ENCODE measurements at places on chromosomes 2 and 18.
A peak's percentile ranks its signal among the peaks of the same experiment; 100 is the strongest.

- no peak for DNase-seq
Measured at GRCh38 chr2:85245891-85246290, 81.9 kb downstream of the TGOLN2 start.

GRCh38 chr2:200829258-200829655 is 17.5 kb downstream of the BZW1 start:
- DNase-seq: no peak

DNA sequence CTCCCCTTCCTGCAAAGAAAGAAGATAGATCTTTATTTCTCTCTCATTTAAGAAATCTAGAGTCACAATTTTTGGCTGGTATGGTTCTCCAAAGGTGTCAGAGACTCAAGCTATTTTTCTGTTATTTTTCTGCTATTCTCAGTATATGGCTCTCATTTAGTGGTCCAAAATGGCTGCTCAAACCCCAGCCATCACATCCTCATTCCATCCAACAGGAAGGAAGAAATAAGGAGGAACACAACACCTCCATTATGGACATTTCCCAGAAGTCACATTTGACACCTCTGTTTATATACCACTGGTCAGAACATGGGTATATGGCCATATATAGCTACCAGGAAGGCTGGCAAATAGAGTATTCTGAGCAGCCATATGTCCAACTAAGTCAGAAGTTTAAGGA is 7.4 kb upstream of the DDX1 start:
- DNase-seq: no peak

DNA sequence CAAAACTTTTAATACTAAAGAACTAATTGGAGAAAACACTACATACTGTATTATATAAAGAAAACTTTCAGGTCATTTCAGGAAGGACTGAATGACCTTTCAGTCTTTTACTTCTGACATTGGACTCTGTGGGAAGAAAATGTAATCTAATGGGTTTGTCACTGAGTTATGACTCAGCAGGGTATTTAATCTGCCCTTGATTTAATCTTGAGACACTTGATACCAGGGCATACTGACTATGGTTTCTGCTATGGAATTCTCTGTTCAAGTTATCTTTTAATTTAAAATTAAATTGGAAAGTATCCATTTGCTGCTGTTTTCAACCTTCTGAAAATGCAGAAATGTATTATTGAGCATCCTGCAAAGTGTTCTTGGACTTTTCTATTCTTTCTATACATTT is 354.2 kb upstream of the GALNT5 start:
- DNase-seq: no peak

DNA sequence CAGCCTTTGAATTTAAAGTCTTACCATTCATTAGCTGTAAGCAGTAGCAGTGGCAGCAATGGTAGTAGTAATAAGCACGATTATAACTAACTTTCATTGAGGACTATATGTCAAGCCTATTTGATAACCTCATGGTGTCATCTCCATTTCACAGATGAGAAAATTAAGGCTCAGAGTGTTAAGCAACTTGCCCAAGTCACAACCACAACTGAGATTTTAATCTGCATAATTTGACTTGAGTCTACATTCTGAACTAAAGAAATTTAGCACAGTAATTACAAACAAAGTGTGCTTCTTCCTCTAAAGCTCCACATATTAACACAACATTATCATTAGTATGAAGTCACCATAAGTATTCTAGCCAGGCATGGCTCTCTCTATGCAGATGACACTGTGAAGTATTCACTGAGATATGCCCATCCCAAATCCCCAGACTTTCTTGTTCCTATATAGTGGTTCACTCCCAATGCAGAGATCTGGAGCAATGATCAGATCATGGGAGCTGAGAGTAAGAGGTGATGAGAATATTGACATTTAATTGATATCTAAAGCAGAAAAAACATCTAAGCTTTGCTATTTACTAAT is 120.2 kb downstream of the ATAD2B start:
- DNase-seq: no peak

- DNase-seq: peak; percentile 22
Measured at GRCh38 chr2:200376513-200377354, 70.2 kb downstream of the SPATS2L start.

GRCh38 chr2:37856101-37856751 is 68.9 kb upstream of the RMDN2 start:
- DNase-seq: no peak

DNA sequence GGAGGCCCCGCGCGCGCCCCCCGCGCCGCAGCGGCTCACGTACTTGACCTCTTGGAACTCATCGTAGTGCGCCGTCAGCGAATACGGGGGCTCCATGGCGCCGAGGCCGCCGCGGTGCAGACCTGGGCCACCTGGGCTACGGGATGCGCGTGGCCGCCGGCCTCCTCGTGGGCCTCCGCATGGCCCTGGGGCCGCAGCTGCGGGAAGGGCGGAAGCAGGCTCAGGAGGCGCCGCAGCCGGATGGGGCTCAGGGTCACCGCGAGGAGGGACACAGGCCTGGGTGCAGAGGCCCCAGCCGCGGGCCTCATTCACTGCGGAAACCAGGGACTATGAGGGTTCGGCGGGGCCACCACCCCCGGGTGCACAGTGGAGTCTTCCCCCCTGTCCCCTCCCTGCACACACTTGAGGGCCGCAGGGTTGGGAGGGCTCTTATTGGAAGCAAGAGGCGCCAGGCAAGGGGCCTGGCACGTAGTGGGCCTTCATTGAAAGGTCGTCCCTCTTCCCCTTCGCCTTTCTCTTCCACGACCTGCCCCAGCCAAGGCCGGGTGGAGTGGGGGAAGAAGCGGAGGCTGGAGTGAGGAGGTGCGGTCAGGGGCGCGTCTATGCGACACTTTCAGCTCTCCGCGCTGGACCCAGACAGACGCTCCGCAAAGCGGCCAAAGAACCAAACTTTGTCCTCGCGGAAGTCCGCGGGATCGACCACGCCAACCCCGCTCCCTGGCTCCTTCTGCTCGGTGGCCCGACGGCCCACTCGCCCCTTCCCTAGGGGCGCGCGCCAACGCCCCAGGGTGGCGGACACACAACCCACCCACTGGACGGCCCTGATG is 863 bp downstream of the ECEL1 start:
- no peak for DNase-seq

GRCh38 chr18:13137670-13138419 is 80.7 kb upstream of the LDLRAD4 start:
- peak; percentile 76 for DNase-seq

DNA sequence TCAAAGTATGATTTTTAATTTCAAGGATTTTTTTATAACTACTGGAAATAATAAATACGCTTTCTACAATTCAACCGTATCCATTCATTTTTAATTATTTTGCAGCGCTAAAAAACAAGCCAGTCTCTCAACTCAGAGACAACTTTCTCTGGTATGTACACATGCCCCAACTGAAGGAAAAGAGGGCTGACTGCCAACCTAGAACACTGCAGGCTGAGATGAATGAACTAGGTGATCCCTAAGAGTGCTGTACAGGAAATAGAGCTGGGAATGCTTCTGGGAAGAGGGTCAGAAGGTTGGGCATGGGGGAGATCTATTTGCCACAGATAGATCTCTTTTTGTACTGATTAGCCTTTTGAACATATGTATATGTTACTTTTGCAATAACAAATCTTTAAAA is 460.1 kb downstream of the NR4A2 start:
- no peak for DNase-seq

- no peak for DNase-seq
Measured at GRCh38 chr18:79518028-79518682, 122.4 kb downstream of the NFATC1 start.

- peak; percentile 20 for DNase-seq
Measured at GRCh38 chr2:195318440-195319111, 338.4 kb upstream of the SLC39A10 start.

- DNase-seq: no peak
Measured at GRCh38 chr2:85988914-85989270, 100.1 kb upstream of the ST3GAL5 start.

GRCh38 chr2:138658187-138658894 is 121.8 kb downstream of the NXPH2 start:
- DNase-seq: no peak

GRCh38 chr18:31977270-31977872 is 34.4 kb upstream of the TRAPPC8 start:
- no peak for DNase-seq

- DNase-seq: no peak
Measured at GRCh38 chr18:76212960-76213359, 282.1 kb downstream of the ZNF516 start.

GRCh38 chr2:68646303-68646702 is 2.9 kb downstream of the PROKR1 start:
- no peak for DNase-seq

DNA sequence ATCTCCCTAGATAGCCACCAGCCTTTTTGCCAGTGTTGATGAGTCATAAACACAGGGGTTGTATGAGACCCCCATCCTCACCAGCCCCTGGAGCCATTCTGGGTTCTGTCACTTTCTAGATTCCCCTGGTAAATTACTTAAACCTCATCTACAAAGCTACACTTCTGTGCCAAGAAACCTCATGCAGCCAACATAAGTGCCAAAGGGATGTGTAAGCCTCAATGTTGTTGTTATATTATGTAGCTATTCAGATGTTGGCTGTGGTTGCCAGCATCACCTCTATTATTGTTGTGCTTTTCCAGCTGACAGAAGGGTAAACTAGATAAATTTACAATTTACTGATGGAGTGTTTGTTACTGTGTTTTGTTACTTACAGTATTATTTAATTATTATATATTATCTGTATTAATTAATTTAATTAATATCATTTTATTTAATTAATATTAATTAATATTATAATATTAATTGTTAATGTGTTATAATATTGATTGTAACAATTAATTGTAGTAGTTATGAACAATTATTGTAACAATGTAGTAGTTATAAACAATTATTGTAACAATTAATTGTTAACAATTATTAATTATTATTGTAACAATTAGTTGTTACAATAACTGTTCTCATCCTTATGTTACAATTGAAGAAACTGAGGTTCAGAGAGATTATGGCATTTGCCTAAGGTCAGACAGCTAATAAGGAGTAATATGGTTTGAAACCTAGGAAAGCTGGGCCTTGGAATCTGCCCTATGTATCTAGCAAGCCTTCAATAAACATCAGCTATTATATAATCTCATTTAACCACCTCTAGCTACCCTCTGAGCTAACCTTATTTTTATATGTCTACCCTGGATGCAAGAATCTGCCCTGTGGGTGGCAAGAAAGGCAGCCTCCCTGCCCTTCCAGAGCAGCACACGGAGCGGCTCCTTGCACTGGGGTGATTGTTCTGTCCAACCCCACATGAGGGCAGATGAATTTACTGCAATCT is 36.1 kb downstream of the PSTPIP2 start:
- DNase-seq: no peak

DNA sequence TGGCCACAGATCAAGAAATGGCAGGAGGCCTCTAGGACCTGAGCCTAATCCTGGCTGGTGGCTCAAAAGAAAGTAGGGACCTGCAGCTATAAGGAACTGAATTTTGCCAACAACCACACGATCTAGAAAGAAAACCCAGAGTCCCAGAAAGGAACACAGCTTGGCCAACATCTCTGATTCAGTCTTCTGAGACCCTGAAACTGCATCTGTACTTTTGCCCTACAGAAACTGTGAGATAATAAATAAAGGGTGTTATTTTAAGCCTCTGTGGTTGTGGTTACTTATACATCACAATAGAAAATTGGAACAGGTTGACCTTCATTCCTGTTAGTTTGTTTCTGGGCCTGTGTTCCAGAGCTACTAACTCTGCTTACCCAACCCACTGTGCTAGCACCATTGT is 356.8 kb upstream of the ST6GAL2 start:
- DNase-seq: no peak

- DNase-seq: no peak
Measured at GRCh38 chr2:24875272-24875671, 44.8 kb downstream of the ADCY3 start.

GRCh38 chr18:34639687-34640086 is 70.4 kb upstream of the DTNA start:
- no peak for DNase-seq

GRCh38 chr18:68721681-68722583 is 7.0 kb upstream of the TMX3 start:
- no peak for DNase-seq

- no peak for DNase-seq
Measured at GRCh38 chr2:71631411-71631931, 178.1 kb downstream of the DYSF start.

DNA sequence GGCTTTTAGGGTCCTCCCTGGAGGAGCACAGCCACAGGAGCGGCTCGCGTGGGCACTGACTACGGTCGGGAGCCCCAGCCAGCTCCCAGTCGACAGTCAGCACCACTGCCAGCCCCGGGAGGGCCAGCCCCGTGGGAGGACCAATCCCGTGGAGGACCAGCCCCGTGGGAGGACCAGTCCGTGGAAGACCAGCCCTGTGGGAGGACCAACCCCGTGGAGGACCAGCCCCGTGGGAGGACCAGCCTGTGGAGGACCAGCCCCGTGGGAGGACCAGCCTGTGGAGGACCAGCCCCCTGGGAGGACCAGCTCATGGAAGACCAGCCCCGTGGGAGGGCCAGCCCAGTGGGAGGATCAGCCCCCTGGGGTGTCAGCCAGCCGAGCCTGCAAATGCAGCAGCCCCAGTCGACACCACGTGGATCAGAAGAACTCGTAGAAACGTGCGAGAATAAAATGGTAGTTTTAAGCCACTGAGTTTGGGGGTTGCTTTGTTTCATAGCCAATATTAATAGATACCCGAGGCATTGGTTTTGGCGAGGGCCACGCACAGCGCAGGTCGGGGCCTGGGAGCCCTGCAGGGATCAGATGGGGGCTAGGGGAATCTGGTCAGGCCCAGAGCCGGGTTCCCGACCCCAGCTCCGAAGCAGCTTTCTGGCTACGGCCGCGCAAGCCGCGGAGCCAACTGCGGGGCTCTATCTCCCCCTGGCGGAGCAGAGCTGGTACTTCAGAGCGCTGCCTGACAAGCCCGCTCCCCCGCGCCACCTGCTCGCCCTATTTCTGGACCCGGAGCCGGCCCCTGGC is 73.0 kb downstream of the TEX51 start:
- peak; percentile 47 for DNase-seq

Data from activated T-helper 1 cell treated with anti-CD3 and anti-CD28 coated beads, Interleukin-12 subunit alpha, Interleukin-12 subunit beta, Interleukin-2, Interleukin-4 antibody, amounts not matched to agents 30 ng/mL and 10 ng/mL and 1 ng/mL, durations not matched to agents 14 hours and 24 hours and 36 hours (primary cell).